ENCODE measurements at places on chromosomes 3 and 15. TPM values are rescaled to one million over a fixed set of nuclear protein-coding genes. Genes with fewer than 3 reads are reported as not detected.

The CDHR4 gene
- 0.12 TPM for total RNA-seq

The SOX14 gene
- total RNA-seq: not detected

The AADACL2 gene
- not detected for total RNA-seq

- no peak overlapping the region for H3K4me3 ChIP-seq
- no peak for DNase-seq
- no peaks in the 10 kb centered on the region for H3K36me3 ChIP-seq
- no peak overlapping the region for H3K27ac ChIP-seq
Observed at GRCh38 chr3:11759996-11760395, 86.7 kb downstream of the TAMM41 start.

DNA sequence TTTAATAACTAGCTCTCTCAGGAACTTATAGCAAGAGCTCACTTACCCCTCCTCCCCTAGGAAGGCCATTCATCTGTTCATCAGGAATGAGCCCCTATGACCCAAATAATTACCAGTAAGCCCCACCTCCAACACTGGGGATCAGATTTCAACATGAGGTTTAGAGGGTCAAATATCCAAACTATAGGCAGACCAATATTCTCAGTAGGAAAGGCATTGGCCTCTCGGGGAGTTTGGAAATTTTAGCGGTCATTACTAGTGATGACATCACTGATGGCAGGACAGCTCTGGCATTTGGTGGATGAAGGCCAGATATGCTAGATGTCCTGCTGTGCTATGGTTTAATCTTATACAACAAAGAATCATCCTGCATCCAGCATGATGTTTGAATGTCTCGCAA lies 15.2 kb upstream of the CD47 start:
- H3K4me3 ChIP-seq: no peak overlapping the region
- peaks cover 4% of the 10 kb centered on the region for H3K4me1 ChIP-seq
- H3K36me3 ChIP-seq: no peaks in the 10 kb centered on the region
- no peak for DNase-seq

GRCh38 chr15:100667405-100668347 lies 65.3 kb downstream of the ASB7 start:
- H3K36me3 ChIP-seq: no peaks in the 10 kb centered on the region
- no peaks in the 10 kb centered on the region for H3K27me3 ChIP-seq
- H3K27ac ChIP-seq: no peak overlapping the region
- no peak overlapping the region for H3K4me3 ChIP-seq
- H3K4me1 ChIP-seq: peaks cover 14% of the 10 kb centered on the region
- DNase-seq: no peak

GRCh38 chr3:42182555-42182954 lies 83.4 kb downstream of the CCK start:
- no peak overlapping the region for H3K27ac ChIP-seq
- H3K4me1 ChIP-seq: peaks cover 9% of the 10 kb centered on the region
- no peaks in the 10 kb centered on the region for H3K27me3 ChIP-seq
- H3K36me3 ChIP-seq: no peaks in the 10 kb centered on the region
